ENCODE measurements at places on chromosomes 3 and 15.

DNA sequence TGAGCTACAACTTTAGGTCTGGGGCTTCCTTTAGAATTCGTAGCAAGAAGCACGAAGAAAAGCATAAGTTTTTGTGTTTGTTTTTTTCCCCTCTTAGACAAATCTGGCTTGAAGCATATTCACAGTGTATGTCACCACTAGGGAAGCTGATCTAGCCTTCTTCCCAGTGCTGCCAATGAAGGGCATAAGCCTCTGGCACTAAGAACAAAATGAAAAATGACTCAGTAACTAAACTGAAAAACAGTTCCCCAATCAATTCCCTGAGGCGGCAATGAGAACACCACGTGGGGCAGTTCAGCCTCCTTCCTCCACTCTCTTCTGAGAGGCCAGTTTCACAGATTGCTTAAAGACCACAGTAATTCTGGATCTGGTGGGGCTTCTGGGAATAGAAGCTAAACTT is 338.1 kb downstream of the GAP43 start:
- no peak for DNase-seq

DNA sequence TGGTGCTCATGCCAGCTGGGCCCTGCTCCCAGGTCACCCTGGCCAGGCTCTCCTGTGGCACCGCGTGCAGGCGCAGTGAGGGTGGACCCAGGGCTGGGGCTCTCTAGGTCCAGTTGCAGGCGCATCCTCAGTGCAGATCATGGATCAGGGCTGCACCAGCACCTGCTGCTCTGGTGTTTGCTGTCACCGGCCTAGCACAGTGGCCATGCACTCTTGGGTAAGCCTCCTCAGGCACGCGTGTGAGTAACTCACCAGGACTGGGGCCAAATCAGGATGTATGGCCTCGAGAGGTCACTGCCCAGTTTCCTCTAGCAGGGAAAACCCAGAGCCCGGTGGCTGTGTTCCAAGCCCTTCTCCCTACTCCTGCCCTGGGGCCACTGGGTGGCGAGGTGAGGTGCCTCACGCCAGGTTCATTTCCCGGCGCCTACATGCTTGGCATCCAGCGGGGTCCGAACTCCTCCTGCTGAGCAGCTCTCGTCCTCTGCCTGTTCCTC is 45.5 kb upstream of the SLC41A3 start:
- no peak for DNase-seq

- DNase-seq = no peak
Measured at GRCh38 chr3:169501777-169502320, 161.7 kb downstream of the MECOM start.

GRCh38 chr3:14392231-14392630 is 10.2 kb upstream of the SLC6A6 start:
- DNase-seq = no peak

DNA sequence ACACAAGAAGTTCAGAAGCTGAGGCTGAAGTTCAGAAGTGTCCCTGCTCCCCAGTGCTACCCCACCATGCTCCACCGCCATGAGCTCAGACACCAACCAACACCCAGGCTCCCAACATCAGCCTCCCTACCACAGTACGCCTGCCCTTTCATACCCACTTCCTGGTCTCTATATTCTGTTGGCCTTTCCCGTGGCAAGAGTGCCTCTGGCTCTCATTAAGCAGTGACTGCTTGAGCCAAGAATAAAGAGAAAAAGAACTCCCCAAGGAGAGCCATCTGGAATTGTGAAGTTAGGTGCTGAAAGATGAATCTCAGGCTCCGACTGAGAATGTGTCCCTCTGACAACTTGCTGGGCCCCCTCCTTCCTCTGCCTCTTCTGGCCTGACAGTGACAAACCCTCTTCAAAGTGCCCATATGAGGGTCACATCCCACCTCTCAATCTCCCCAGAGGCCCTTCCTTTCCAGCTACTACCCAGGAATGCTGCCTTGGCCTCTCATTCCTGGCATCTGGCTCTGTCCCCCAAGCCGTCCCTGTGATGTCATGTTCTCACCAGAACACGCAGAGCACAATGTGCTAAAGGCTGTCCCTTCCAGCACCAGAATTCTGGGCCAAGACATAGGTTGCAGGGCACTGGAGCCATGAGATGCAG is 306.8 kb downstream of the NTRK3 start:
- no peak for DNase-seq

DNA sequence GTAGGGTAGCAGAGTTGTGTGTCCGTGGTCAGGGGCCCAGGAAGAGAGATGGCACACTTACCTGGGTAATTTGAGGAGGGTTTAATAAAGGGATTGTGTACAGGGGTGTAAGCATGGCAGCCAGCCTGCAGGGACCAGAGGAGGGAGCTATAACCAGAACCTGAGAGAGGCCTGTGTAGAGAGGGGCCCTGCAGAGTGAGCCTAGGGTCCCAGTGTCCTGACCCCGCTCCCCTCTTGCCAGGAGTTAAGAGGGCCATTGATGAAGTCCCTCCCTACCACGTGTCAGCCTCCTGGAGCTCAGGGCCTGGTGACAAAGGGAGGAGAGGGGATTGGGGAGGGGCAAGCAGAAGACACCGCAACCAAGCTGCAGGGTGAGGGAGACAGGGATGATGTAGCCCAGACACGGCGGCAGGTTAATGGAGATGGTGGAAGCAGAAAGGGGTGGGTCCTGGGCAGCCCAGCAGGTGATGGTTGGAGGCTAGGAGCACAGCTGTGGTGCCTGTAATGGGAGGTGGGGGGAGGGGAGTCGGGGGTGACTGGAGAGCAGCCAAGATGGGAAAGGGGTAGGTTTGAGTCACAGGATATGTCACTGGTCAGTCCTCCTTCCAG is 165.4 kb upstream of the TOPAZ1 start:
- DNase-seq = no peak

GRCh38 chr3:16668776-16669545 is 63.7 kb upstream of the DAZL start:
- DNase-seq = peak; percentile 31

DNA sequence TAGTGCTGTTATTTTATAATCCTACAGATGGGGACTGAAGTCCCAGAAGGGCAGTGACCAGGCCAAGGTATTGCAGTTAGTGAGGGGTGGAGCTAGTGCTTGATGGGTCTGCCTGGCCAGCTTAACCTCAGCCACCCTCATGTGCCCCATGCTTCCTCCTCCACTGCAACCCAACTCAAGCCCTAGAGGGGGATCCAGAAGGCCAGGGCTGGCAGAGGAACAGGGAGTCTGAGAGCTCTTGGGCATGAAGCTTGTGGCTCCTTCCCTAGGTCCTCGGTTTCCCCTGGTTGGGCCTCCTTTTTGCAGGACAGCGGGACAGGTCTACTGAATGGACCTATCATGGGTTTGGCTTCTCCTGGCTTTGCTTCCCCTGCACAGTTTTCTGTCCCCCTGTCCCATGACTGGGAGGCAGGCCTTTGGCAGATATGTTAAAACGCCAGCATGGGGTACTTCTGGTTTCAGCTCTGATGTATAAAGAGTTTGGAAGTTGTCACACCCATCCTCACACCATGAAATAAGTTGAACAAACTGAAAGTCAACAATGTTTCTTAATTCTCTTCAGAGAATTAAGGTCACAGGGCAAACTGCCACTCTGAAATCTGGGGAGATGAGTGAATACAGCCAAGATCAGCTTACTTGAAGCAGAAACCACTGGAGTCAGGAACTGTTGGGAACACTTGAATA is 103.3 kb downstream of the SMAD6 start:
- no peak for DNase-seq

GRCh38 chr3:188209740-188210139 is 55.8 kb downstream of the LPP start:
- no peak for DNase-seq

- no peak for DNase-seq
Measured at GRCh38 chr15:39300451-39301153, 280.3 kb upstream of the THBS1 start.

- DNase-seq = no peak
Measured at GRCh38 chr3:44890258-44890657, 15.8 kb downstream of the TGM4 start.

- no peak for DNase-seq
Measured at GRCh38 chr3:173690542-173691180, 293.1 kb downstream of the NLGN1 start.

DNA sequence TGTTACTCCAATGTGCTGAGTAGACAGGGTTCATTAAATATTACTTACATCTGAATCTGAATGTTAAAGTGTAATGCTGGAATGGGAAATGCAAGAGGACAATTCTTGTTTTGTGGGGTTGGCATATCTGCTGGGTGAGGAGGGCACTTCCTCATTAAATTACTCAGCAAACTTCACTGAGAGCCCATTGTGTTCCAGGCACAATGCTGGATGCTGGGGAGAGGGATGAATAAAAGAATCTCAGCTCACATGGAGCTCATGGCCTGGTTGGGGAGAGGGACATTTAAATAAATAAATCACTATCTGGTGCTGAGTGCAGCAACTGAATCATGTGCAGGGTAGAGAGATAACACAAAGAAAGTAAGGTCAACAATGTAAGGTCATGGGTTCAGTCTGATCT is 199.2 kb upstream of the CFAP20DC start:
- DNase-seq = no peak

DNA sequence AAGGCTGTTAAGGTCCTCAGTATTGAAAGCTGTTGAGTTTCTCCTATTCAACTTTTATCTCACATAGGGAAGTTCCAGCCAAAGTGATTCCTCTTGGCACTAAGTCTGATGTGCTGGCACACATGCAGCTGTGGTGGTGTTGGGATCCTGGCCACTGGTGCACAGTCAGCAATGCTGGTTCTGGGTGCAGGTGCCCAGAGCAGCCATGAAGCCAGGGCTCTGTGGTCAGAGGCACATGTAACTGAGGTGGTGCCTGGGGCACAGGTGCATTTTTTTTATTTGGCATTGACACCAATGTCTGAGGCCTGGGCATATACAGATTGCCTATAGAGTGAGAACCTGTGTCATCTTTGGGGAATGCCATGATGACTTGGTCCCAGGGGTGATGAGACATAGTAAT is 271.4 kb downstream of the POLQ start:
- no peak for DNase-seq

Data from AG09319 (cell line).